ENCODE measurements at places on chromosomes 16 and 17. TPM values are rescaled to one million over a fixed set of nuclear protein-coding genes. Genes with fewer than 3 reads are reported as not detected.

- no peak for DNase-seq
Measured at GRCh38 chr16:27703545-27703944, 153.6 kb downstream of the KATNIP start.

- DNase-seq, result no peak
Measured at GRCh38 chr16:73408311-73408710, 360.4 kb upstream of the ZFHX3 start.

DNA sequence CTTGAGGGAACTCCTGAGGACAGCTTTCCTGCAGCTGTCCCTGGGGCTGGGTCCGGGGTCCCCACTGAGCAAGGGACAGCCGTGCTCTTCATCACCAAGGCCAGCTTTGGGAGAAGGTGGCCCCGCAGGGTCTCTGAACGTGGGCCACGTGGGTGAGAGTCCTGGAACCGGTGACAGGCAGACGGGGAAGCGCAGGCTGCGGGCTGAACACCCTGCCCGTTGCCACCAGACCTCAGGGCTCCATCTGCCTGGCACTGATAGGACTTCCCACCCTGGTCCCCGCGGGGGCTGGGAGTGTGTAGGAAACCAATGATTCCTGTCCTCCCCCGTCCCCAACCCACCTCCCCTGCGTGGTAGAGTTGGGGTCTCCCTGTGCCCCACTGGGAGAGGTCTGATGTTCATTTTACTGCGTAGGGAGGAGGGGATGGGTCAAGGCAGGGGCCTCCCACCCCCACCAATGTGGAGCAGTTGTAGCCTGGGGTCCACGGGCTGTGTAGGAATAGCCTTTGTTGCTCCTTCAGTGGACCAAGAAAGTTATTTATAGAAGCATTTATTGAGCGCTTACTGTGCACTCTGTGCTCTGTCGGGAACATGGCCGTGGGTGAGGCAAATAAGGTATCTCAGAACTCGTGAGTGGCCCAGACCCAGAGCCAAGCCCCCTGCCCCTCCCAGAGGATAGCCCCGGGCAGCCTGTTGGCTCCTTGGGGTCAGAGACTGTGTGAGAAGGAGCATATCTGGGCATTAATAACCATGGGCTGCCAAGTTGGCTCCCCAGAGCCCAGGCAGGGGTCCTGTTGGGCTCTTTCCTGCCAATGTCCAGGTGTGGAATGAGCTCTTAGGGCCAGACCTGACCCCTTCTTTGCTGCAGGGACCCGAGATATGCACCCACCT is 1.3 kb downstream of the ADGRG1 start:
- no peak for DNase-seq

DNA sequence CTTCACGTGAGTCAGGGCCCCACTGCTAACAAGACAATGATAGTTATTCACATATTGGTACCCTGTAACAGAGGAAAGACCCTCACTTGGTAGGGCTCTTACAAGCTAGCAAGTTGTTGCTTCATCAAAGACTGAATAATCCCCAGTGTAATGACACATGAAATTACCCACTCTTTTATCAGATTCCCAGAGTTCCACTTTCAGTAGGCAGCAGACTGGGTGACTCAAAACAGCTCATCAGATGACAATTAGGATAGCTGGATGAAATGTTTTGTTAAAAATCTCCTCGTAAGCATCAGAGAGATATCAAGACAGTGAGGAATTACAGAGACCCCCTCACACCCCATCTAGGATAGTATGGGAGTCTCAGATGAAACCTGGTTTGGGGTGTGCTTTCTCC is 6.8 kb upstream of the OR1E2 start:
- no peak for DNase-seq

GRCh38 chr17:50310455-50311111 is 35.3 kb upstream of the XYLT2 start:
- DNase-seq, result no peak

DNA sequence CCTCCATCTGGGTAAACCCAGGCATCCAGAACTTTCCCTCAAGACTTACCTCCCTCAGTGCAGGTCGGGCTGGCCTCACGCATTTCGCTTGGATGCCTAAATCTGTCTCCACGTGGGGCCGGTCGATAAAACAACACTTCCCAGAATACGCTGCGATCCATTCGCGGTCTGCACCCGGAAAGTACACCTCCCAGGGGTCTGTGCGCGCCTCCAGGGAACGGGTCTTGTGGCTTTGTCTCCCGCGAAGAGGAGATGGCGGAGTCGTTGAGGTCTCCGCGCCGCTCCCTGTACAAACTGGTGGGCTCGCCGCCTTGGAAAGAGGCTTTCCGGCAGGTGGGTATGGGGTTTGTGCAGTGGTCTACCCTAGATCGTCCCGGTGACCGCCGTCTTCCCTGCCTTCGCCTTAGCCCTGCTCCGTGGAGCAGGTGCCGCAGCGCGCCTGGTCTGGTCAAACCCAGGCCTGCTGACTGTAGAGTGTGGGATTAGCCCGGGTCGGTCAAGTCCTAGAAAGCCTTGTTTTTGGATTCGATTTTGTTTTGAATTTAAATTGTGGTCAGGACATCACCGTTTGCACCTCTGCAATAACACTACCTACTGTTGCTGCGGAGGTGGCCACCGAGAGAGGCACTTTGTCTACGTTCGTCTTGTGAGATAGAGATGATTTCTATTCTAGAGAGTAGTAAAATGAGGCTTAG is at the start of gene RPAIN:
TSS of gene RPAIN (plus strand) at position 224 of the 695 bp plus-strand sequence. CDS start at position 253, 29 bp downstream.
- peak; percentile 93 for DNase-seq

GRCh38 chr17:8896641-8897635 is 29.5 kb upstream of the PIK3R6 start:
- no peak for DNase-seq

DNA sequence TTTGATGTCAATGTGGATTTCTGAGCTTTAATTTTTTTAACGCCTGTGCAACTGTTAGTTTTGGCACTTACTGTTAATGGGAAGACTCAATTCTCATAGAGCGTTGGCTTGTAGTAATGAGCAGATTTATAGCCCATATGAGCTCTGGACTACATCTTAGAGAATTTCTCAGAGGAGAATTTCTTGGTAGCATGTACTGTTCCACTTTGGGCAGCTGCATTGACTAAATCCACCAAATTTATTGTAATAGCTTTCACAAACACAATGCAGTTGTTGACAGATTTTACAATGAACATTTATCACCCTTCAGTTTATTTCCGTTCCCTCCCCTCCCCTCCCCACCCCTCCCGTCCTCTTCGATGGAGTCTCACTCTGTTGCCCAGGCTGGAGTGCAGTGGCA is 193.9 kb downstream of the PRKCA start:
- DNase-seq, result no peak

DNA sequence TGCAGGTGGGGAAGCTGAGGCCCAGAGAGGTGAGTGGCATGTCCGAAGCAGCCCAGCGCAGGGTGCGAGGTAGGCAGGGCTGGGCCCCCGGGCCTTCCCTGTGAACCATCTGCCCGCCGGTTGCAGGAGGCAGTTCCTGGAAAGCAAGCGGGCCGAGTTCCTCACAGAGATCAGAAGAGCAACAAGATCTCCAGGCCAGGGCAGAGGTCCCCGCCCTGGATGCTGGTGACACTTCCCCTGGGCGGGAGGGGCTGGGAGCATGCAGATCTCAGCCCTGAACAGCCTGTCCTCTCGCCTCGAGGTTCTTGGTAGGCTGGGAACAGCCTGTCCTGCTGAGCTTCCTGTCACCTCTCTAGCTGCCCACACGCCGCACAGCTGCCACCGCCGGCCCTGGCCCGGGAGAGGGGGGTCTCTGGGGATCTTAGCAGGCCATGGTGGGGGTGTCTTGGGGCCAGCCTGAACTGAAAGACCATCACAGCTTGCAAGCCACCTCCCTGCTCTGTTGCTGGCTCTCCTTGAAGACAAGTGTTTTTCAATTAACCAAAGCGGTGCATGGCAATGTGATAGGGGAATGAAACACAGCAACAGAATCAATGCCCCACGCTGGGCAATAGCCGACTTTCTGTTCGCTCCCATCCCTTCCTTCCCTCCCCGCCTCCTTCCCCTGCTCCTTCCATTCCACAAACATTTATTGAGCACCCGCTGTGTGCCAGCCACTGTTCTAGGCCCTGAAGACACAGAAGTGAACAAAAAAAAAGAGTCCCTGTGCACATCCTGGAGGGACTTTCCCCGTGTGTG is 31.7 kb downstream of the SOCS1 start:
- peak; percentile 23 for DNase-seq

Gene NOTUM
- 1.0 TPM for polyA plus RNA-seq

Gene CIITA
- polyA plus RNA-seq, result 11.7 TPM

Gene ADAMTS18
- polyA plus RNA-seq, result 2.2 TPM

Gene SLC13A2
- 148 TPM for polyA plus RNA-seq

Gene TMEM235
- not detected for polyA plus RNA-seq

Gene HBA2
- polyA plus RNA-seq, result not detected

Gene LPO
- polyA plus RNA-seq, result 0.55 TPM

Gene XPO6
- polyA plus RNA-seq, result 51.1 TPM
